ENCODE measurements at places on chromosomes 12 and 14.

- DNase-seq = no peak
Observed at GRCh38 chr12:52426034-52426433, 8.1 kb downstream of the KRT75 start.

DNA sequence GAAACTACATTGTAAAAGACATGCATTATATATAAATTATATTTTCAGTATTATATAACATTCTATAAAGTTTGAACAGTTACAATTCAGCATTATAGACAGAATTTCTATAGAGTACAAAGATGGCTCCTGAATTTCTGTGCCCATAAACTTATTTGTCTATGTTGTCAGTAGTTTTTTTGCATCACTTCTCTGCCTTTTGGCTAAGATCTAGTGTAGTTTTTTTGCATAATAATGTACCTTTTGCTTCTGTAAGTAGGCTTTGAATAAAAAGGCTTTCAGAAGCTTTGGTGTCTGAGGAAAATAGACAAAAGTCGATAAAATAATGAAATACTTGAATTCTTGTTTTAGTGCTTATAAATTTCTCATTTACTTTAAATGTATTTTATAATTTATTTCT is 11.1 kb downstream of the DNAL1 start:
- no peak for DNase-seq

DNA sequence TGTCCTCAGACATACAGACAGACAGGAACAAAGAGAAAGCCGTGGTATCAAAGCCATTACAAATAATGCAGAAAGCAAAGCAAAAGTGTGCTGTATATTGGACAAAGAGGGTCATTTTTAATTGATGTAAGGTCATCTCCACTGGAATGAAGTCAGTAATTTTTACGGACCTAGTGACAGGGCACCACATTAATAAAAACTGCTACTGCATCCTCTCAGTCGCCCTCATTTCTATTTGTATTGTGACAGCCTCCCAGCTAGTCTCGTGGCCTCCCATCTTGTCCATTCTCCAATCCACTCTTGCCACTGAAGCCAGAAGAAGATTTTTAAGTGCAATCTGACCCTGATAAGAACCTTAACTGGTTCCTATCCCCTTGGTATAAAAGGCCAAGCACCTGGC is 132.4 kb downstream of the NUAK1 start:
- no peak for DNase-seq

DNA sequence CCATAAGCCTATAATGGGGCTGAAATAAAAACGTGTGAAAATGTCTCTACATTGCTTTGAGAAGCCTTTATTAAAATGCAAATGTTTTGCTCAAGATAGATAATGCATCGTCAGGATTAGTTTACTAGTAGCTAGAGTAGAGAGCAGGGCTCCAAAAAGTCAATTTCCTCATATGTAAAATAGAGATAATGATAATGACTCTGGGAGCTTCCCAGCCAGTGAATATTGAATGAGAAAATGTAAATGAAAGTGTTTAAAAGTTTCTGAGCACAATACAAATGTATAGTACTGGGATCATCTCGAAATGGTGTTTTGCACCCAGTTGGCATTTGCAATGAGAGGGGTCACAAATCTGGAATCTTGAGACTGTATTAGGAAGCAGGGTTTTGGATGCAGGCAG is 135.3 kb downstream of the OTOGL start:
- no peak for DNase-seq

- DNase-seq = no peak
Observed at GRCh38 chr12:2208837-2209635, 156.2 kb downstream of the CACNA1C start.

DNA sequence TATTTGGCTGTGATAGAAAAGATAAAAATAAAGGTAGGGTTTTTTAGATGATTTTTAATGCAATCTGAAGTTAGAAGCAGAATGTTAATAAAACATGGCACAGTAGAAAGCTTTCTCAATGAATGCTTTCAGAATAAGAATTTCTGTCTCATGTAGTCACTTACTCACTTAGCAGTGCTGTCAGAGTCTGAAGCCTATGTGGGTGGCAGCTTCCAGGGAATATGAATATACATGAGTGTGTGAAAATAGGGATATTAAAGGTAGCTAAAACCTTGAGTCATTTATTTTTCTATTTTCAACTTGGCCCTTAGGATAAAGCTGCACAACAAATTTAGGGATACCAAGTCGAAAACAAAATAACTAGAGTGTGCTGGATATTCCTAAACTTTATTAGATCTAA is 427.9 kb downstream of the AEBP2 start:
- DNase-seq = no peak

GRCh38 chr12:27285403-27285802 is 41.3 kb downstream of the STK38L start:
- DNase-seq = no peak

GRCh38 chr12:66043035-66043434 is 87.5 kb downstream of the LLPH start:
- DNase-seq = no peak

DNA sequence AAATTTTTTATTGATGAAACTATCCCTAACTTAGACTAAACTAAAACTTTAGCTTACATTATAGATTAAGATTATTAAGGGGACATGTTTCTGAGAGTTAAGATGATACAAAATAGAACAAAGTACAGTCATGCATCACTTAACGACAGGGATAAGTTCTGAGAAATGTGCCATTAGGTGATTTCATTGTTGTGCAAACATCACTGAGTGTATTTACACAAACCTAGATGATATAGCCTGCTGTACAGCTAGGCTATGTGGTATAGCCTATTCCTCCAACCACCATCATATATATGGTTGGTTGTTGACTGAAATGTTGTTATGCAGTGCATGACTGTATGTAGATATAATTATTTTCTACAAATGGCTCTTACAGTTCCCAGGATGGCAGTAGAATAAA is 46.5 kb downstream of the ATP6V1D start:
- no peak for DNase-seq

DNA sequence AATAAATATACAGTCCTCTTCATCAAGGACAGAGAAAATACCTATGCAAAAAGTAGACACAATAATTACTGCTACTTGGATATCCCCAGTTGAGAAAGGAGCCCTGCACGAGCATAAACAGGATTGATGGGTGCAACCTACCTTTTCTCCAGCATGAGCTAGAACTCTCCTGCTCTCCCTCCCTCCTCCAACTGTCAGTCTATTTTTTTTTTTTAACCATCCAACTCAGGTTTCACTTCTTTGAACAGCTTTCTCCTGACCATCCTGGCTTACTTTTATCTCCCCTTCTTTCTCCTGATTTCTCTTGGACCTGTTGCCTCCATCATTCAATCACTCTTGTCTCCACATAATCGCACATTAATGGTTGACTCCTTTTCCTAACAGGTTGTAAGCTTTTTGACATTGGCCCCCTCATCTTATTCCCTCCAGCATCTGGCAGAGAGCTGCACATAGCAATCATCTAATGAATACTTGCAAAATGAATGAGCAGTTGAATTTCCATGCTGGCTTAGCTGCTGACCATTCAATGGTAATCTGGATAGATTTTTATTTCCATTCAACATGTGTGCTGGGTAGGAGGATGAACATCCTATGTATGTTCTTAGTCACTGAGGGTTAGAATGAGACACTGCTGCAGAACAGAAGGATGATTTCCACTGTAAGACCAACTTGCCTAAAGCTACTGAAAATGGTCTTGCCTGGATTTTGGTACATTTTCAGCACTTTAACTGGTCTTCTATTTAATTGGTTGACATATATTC is 24.4 kb downstream of the MYBPC1 start:
- no peak for DNase-seq

GRCh38 chr12:14366209-14367039 is 942 bp downstream of the ATF7IP start:
- DNase-seq = peak; percentile 38

- no peak for DNase-seq
Observed at GRCh38 chr12:66269142-66269541, 33.2 kb upstream of the HELB start.

- no peak for DNase-seq
Observed at GRCh38 chr12:93230326-93230720, 147.4 kb upstream of the NUDT4 start.

GRCh38 chr12:91515944-91516694 is 333.5 kb upstream of the DCN start:
- no peak for DNase-seq
